Type B pancreatic cell (in vitro differentiated cells): ENCODE measurements at places on chromosomes 12 and 14. TPM values are rescaled to one million over a fixed set of nuclear protein-coding genes. Genes with fewer than 3 reads are reported as not detected.

DNA sequence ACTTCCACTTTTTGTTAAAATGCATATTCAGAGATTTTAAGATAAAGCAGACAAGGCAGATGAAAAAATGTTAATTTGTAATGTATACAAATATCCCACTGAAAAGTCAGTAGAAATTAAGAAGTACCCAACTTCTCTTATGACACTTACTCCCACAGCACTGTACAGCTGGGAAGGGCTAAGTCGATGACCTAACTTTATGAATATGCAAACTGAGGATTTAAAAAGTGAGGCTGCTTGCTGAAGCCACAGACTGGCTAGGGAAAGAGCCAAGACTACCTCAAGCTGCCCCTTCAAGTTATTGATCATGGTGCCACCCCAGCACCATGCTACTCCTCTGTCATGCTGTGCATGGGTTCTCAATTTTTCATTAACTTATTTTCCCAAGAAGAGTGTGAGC lies 17.0 kb downstream of the PPM1H start:
- no peak for DNase-seq

DNA sequence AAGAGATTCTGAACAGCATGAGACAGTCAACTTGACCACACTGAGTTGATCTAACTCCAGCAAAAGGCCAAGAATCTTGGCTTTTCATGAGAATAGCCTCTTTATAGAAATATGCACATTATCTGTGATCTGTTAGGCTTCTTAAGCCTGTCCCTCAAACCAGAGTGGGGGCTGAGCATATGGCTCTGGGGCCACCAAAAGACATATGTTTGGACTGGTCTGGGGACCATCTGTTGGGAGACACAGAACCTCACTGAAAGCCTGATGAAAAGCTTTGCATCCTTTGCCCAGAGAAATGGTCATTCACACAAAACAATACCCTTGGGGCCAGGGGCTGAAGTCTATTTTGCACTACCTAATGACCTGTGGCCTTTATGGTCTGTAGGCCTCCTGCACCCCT lies 165.3 kb upstream of the PRMT8 start:
- DNase-seq = no peak

DNA sequence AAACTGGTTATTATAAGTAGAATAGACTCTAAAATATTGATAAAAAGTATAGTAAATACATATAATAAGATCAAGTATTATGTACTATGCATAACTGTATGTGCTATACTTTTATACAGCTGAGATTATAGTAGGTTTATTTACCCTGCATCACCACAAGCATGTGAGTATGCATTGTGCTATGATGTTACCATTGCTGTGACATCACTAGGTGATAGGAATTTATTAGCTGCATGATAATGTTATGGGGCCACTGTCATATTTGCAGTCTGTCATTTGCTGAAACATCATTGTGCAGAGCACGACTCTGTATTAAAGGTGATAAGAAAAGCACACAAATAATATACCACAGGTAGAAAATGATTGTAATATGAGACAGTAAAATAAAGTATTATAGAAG lies 385.6 kb downstream of the ZFP36L1 start:
- no peak for DNase-seq

- DNase-seq = no peak
Observed at GRCh38 chr12:6780573-6780972, 8.3 kb downstream of the LAG3 start.

AMDHD1 gene
- 0.43 and 1.0 TPM in 2 replicates for total RNA-seq
